ENCODE measurements at places on chromosomes 5 and 9.
A peak's percentile ranks its signal among the peaks of the same experiment; 100 is the strongest.

- peak overlapping the region; percentile 39 for H3K4me3 ChIP-seq
- peaks cover 35% of the 10 kb centered on the region for H3K4me1 ChIP-seq
- DNase-seq, result no peak
- peak overlapping the region; percentile 41 for H3K27ac ChIP-seq
- H3K27me3 ChIP-seq, result no peaks in the 10 kb centered on the region
These were observed 54.9 kb upstream of the ZSWIM6 start for GRCh38 chr5:61277190-61277589.

GRCh38 chr5:173517648-173518047, 98.8 kb downstream of the BOD1 start:
- H3K4me3 ChIP-seq, result no peak overlapping the region
- peaks cover 15% of the 10 kb centered on the region for H3K4me1 ChIP-seq
- H3K27ac ChIP-seq, result no peak overlapping the region
- no peaks in the 10 kb centered on the region for H3K27me3 ChIP-seq
- DNase-seq, result no peak

DNA sequence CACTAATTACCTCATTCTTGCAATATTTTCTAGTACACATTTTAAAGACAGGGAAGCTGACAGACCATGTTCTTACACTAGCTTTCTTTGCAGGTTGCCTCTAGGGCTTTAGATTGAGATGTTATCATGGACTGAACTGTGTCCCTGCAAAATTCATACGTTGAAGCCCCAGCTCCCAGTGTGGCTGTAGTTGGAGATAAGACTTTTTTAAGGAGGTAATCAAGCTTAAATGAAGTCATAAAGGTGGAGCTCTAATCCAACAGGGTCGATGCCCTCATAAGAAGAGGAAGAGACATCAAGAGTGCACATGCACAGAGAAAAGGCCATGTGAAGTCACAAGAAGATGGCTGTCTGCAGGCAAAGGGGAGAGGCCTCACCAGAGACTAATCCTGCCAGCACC, 471.2 kb upstream of the ACTBL2 start:
- peaks cover 8% of the 10 kb centered on the region for H3K4me1 ChIP-seq
- no peak overlapping the region for H3K27ac ChIP-seq
- no peaks in the 10 kb centered on the region for H3K27me3 ChIP-seq
- no peaks in the 10 kb centered on the region for H3K36me3 ChIP-seq

DNA sequence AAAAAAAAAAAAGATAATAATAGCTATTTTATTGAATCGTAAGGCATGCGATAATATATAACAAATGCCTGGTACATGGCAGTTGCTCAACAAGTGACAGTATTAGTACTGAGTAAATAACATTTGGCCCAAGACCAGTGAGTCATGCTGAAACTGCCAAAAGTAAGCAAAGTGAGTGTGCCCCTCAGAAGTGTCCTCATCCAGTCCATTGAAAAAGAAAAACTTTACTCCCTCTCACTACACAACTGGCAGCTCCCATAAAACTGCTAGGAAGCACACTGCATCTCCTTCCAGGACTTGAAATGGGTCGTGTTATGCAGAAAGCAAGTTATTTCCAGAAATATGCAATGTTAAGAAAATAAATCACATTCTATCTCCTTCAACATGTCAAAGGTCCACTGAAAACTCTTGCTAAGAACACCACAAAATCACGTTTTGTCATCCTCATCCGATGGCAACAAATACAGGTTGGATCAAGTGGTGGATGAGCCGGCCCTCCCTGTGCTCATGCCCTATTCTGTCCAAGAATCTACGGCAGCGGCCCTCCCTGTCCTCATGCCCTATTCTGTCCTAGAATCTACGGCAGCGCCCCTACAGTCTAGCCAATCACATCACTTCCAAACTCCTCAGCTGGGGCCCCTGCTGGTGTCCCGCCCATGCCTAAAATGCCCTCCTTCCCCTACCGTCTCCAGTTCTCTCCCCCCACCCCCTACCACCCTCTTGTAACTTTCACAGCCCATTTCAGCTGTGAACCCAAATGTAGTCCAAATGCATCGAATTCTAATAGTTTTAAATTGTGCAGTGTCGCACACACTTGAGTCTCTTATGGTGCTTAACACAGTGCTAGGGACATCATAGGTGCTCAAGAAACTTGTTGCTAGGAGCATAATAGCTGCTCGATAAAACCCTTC, 12.5 kb downstream of the PTCH1 start:
- no peak for DNase-seq
- peaks cover 16% of the 10 kb centered on the region for H3K4me1 ChIP-seq
- no peaks in the 10 kb centered on the region for H3K27me3 ChIP-seq
- H3K4me3 ChIP-seq, result no peak overlapping the region
- H3K36me3 ChIP-seq, result peaks cover 41% of the 10 kb centered on the region

GRCh38 chr5:6659941-6660684, 26.9 kb downstream of the SRD5A1 start:
- H3K27me3 ChIP-seq, result no peaks in the 10 kb centered on the region
- H3K36me3 ChIP-seq, result peaks cover 24% of the 10 kb centered on the region
- H3K4me1 ChIP-seq, result no peaks in the 10 kb centered on the region
- DNase-seq, result peak; percentile 6
- H3K4me3 ChIP-seq, result peak overlapping the region; percentile 12

DNA sequence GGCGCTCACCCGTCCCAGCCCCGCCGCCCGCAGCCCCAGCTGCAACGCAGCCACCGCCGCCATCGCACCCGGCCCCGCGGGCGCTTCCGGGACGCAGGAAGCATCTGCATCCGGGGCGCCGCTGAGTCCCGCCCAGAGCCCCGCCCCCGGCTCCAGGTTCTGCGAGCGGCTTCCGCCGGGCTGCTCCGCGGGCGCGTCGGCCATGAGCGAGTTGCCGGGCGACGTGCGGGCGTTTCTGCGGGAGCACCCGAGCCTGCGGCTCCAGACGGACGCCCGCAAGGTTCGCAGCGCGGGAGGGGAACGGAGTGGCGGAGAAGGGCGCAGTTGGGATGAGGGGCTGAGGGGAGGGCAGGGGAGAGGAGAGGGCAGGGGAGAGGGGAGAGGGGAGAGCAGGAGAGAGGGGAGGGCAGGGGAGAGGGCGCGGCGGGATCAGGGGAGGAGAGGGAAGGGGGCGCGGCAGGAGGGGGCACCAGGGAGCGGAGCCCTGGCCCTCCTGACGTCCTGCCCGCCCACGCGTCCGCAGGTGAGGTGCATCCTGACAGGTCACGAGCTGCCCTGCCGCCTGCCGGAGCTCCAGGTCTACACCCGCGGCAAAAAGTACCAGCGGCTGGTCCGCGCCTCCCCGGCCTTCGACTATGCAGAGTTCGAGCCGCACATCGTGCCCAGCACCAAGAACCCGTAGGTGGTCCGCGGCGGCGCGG, at the start of the genes SURF1 and SURF2:
SURF1 (minus strand) TSS at position 97 of the 701 bp plus-strand sequence; CDS start at position 63, 34 bp downstream.
SURF2 (plus strand) TSS at position 160 of the 701 bp plus-strand sequence; CDS start at position 203, 43 bp downstream.
- peak within 1 kb of the TSS; percentile 42 for H3K27ac ChIP-seq
- DNase-seq, result peak; percentile 88
- peaks cover 69% of the 10 kb centered on the region for H3K36me3 ChIP-seq
- H3K4me1 ChIP-seq, result peaks cover 23% of the 10 kb centered on the region
- no peaks in the 10 kb centered on the region for H3K27me3 ChIP-seq

GRCh38 chr5:82748688-82749460, 328.3 kb downstream of the TMEM167A start:
- H3K27ac ChIP-seq, result no peak overlapping the region
- H3K36me3 ChIP-seq, result no peaks in the 10 kb centered on the region
- DNase-seq, result no peak
- H3K27me3 ChIP-seq, result no peaks in the 10 kb centered on the region
- no peak overlapping the region for H3K4me3 ChIP-seq

- no peaks in the 10 kb centered on the region for H3K36me3 ChIP-seq
- DNase-seq, result no peak
- H3K4me3 ChIP-seq, result no peak overlapping the region
- H3K27me3 ChIP-seq, result no peaks in the 10 kb centered on the region
These were observed 566.8 kb upstream of the DMAC1 start for GRCh38 chr9:8366161-8366926.

DNA sequence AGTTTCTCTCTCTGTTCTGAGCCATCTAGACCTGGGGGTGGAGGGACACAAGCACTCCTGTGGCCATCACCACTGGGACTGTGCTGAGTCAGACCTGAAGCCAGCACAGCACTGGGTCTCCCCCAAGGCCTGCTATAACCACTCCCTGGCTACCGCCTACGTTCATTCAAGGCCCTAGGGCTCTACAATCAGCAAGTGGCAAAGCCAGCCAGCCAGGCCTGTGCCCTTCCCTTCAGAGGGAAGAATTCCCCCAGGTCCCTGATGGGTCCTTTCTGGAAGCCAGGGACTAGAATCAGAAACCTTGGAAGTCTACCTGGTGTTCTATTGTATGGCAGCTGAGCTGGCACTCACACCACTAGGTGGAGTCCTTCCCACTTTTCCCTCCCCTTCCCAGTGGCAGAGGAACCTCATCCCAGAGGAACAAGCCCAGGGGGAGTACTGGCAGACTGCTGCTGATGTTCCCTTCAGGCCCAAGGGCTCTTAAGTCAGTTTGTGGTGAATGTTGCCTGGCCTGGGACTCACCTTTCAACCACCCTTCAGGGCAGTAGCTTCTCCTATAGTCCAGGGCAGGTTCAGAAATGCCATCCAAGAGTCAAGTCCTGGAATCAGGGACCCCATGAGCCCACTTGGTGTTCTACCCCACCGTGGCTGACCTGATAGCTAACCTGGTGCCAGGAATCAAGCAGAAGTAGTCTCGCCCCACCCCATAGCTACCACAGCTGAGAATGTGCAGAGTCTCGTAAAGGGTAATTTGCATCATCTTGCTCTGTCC, 20.0 kb downstream of the JMY start:
- H3K36me3 ChIP-seq, result no peaks in the 10 kb centered on the region
- no peaks in the 10 kb centered on the region for H3K27me3 ChIP-seq
- no peak overlapping the region for H3K27ac ChIP-seq
- peak; percentile 74 for DNase-seq
- peaks cover 18% of the 10 kb centered on the region for H3K4me1 ChIP-seq

DNA sequence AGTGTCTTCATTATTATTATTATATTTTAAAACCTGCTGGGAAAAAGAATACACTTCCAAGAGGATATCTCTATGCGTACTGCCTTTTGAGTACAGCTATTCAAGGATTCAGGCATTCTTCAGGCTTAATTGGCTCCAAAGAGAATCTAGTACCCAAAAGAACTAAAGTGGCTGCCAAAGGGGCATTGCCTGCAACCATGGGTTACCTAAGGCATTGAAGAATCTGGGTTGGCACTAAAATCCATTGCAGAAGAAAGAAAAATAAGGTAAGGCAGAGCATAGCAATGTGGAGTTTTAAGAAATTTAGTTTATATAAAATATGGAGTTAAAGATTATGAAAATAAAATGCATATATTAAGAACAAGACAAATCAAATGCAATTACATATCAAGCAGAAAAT, 223.5 kb downstream of the TMEM161B start:
- H3K4me3 ChIP-seq, result no peak overlapping the region
- DNase-seq, result no peak
- H3K27me3 ChIP-seq, result no peaks in the 10 kb centered on the region
- no peaks in the 10 kb centered on the region for H3K4me1 ChIP-seq

GRCh38 chr9:21070171-21070571, 7.6 kb downstream of the IFNB1 start:
- DNase-seq, result peak; percentile 6
- H3K36me3 ChIP-seq, result no peaks in the 10 kb centered on the region
- H3K4me1 ChIP-seq, result no peaks in the 10 kb centered on the region
- H3K4me3 ChIP-seq, result no peak overlapping the region
- no peaks in the 10 kb centered on the region for H3K27me3 ChIP-seq

DNA sequence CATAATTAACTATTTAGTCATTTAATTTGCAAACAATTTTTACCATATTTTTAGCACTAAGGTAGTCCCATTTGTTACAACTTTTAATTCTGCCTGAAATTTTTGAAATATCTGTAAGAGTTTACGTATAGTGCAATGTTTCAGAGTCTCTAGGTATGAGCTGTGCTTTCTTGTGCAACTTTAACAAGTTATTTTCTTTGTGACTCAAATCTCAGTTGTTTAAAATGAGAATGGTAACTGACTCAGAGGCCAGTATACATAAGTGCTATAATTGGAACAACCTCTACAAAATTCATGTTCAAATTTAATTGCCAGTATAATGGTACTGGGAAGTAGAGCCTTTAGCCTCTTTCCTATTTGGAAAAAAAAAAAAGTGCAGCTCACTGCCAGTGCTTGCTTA, 14.2 kb upstream of the ZNF883 start:
- H3K4me3 ChIP-seq, result no peak overlapping the region
- H3K27me3 ChIP-seq, result no peaks in the 10 kb centered on the region
- H3K4me1 ChIP-seq, result no peaks in the 10 kb centered on the region
- DNase-seq, result no peak
- H3K36me3 ChIP-seq, result no peaks in the 10 kb centered on the region

DNA sequence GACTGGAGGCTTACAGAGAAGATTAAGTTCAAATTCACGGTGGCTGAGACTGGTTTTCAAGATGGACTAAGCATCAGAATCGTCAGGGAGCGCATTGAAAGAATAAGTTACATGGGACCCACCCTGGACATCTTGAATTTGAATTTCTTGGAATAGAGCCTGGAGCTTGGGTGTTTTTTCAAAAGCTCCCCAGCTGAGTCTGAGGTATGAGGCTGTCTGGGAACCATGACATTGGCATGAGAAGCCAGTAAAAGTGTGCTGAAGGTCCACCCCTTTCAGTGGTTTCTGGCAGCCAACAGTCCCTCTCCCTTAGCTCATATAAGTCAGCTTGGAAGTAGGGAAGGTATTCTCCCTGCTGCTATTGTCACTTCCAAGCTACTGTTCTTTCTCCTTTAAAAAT, 97.8 kb downstream of the MAST4 start:
- H3K4me1 ChIP-seq, result no peaks in the 10 kb centered on the region
- H3K36me3 ChIP-seq, result no peaks in the 10 kb centered on the region
- no peak overlapping the region for H3K4me3 ChIP-seq
- H3K27ac ChIP-seq, result no peak overlapping the region

DNA sequence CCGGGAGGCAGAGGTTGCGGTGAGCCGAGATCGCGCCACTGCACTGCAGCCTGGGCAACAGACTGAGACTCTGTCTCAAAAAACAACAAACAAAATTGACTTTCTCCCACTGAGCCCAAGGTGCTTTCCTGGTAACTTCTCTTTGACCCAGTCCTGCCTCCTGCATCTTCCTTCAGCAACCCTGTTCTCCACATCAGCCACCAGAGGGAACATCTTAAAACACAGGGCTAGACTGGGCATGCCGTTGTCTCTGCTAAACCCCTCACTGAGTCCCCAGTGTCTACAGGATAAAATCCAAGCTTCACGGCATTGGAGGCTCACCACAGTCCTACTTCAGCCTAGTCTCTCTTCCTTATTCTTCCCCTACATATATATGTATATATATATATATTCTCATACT, 39.8 kb upstream of the KCNMB1 start:
- no peaks in the 10 kb centered on the region for H3K36me3 ChIP-seq
- no peak overlapping the region for H3K4me3 ChIP-seq
- peaks cover 100% of the 10 kb centered on the region for H3K27me3 ChIP-seq
- no peak overlapping the region for H3K27ac ChIP-seq
- no peaks in the 10 kb centered on the region for H3K4me1 ChIP-seq
- peak; percentile 15 for DNase-seq

GRCh38 chr5:9686216-9686615, 56.1 kb upstream of the TAS2R1 start:
- no peak overlapping the region for H3K4me3 ChIP-seq
- no peak for DNase-seq
- H3K27me3 ChIP-seq, result no peaks in the 10 kb centered on the region
- no peak overlapping the region for H3K27ac ChIP-seq

- H3K4me1 ChIP-seq, result no peaks in the 10 kb centered on the region
- no peaks in the 10 kb centered on the region for H3K36me3 ChIP-seq
- H3K27me3 ChIP-seq, result no peaks in the 10 kb centered on the region
- DNase-seq, result no peak
- no peak overlapping the region for H3K4me3 ChIP-seq
- H3K27ac ChIP-seq, result no peak overlapping the region
These were observed 258.5 kb downstream of the GABRB2 start for GRCh38 chr5:161288071-161288470.

Measured in Calu3 (cell line).